ENCODE measurements at places on chromosomes 1 and 21. TPM values are rescaled to one million over a fixed set of nuclear protein-coding genes. Genes with fewer than 3 reads are reported as not detected.

Gene AADACL3
- not detected for total RNA-seq

Gene KANK4
- total RNA-seq = not detected

Gene CLDN17
- total RNA-seq = not detected

GRCh38 chr21:26432410-26432809, 140.7 kb downstream of the CYYR1 start:
- no peak overlapping the region for H3K27ac ChIP-seq
- H3K27me3 ChIP-seq = no peaks in the 10 kb centered on the region
- H3K4me3 ChIP-seq = no peak overlapping the region

- H3K27me3 ChIP-seq = no peaks in the 10 kb centered on the region
- H3K4me3 ChIP-seq = no peak overlapping the region
- no peak overlapping the region for H3K27ac ChIP-seq
- H3K36me3 ChIP-seq = no peaks in the 10 kb centered on the region
- H3K4me1 ChIP-seq = no peaks in the 10 kb centered on the region
Observed at GRCh38 chr1:224472806-224473205, 38.2 kb upstream of the WDR26 start.

GRCh38 chr1:169565335-169566271, 20.7 kb downstream of the F5 start:
- H3K27me3 ChIP-seq = no peaks in the 10 kb centered on the region
- H3K27ac ChIP-seq = no peak overlapping the region
- H3K4me1 ChIP-seq = no peaks in the 10 kb centered on the region
- no peak for DNase-seq
- H3K36me3 ChIP-seq = no peaks in the 10 kb centered on the region

DNA sequence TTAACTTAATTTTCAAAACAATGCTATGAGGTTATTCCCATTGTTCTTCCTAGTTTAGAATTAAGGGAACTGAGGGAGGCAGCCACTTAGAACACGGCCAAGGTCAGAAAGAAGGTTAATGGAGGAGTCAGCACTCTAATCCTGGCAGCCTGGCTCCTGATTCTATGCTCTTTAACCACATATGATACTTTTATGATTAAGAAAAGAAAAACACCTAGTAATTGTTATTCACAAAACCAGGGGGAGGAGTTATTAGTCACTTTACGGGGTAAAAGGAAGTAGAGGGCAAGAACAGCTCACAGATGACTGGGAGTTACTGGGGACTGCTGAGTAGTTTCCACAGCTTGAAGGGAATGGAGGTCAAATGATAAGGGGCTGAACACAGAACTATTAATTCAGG, 38.6 kb downstream of the GADD45A start:
- H3K27ac ChIP-seq = no peak overlapping the region
- H3K4me3 ChIP-seq = no peak overlapping the region
- no peak for DNase-seq
- H3K4me1 ChIP-seq = peaks cover 30% of the 10 kb centered on the region
- no peaks in the 10 kb centered on the region for H3K36me3 ChIP-seq

- no peaks in the 10 kb centered on the region for H3K27me3 ChIP-seq
- no peaks in the 10 kb centered on the region for H3K36me3 ChIP-seq
- H3K27ac ChIP-seq = no peak overlapping the region
Observed at GRCh38 chr1:167064621-167065020, 25.6 kb downstream of the GPA33 start.
